ENCODE measurements at places on chromosomes 2 and 18. TPM values are rescaled to one million over a fixed set of nuclear protein-coding genes. Genes with fewer than 3 reads are reported as not detected.

The WBP1 gene
- total RNA-seq, result 77.7 TPM

The NT5C1B gene
- not detected for total RNA-seq

The ACVR1C gene
- 0.01 TPM for total RNA-seq

The ABCG8 gene
- not detected for total RNA-seq

The GREB1 gene
- 3.9 TPM for total RNA-seq

The CFAP65 gene
- total RNA-seq, result 0.22 TPM

The LONRF2 gene
- 1.5 TPM for total RNA-seq

Data from A549 treated with dexamethasone at 1 μM for 4 hours (cell line).